OCI-LY7 (cell line): ENCODE measurements at places on chromosomes 6 and 20. TPM values are rescaled to one million over a fixed set of nuclear protein-coding genes. Genes with fewer than 3 reads are reported as not detected.

Gene BPIFB1
- not detected in 2 replicates for total RNA-seq

DNA sequence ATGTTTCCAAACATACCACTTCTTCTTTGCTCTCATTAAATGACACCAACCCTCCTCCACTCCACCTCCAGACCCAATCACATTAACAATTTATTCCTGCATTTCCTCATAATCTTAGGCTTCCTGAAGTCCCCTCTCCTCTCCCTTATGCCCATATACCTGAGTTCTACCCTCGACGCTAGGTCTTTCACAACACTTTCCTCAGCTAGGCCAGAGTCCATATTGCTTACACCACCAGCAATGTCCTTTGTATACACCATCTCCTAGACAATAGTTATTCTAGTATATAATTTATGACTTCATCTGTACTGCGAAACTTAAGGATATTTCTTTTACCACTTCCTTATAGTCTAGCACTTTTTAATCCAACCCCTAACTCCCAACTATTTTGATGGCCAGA lies 47.7 kb downstream of the SIM1 start:
- DNase-seq, result no peak

DNA sequence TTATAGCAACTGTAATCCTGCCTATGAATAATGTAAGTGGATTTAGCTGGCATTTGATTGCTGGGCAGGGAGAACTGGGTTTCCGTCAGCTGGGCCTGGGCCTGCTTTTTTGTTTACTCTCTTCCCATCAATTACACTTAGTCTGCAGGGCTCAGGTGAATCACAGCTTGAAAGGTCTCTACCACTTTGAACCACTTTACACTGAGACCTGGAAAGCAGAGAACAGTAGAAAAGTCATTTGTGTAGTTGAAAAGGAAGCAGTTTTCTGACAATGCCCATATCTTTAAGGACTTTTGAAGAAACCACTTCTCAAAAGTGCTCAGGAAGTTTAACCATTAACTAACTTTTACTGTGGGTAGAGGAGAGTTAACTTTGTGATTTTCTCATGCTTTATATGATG lies 315.4 kb upstream of the SASH1 start:
- DNase-seq, result no peak

GRCh38 chr6:124800222-124800621 lies 162.0 kb upstream of the RNF217 start:
- no peak for DNase-seq

Gene EGFL8
- total RNA-seq, result 21.6 and 23.0 TPM in 2 replicates

- no peak for DNase-seq
Observed at GRCh38 chr6:121826156-121826810, 390.8 kb downstream of the GJA1 start.

Gene APOBEC2
- total RNA-seq, result not detected in 2 replicates

DNA sequence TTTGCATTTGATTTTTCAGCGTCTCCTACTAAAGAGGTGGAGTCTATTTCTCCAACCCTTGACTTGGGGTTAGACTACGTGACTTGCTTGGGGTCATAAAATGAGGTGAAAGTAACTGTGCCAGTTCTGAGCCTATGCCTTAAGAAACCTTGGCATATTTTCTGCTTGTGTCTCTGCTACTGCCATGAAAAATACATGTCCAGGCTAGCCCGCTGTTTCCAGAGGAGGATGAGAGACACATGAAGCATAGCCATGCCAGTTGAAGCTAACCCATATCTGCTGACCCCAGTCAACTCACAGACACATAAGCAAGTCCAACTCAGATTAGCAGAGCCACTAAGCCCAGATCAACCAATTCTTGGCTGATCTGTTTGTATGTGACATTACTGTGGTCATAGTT lies 38.7 kb downstream of the SCP2D1 start:
- no peak for DNase-seq

DNA sequence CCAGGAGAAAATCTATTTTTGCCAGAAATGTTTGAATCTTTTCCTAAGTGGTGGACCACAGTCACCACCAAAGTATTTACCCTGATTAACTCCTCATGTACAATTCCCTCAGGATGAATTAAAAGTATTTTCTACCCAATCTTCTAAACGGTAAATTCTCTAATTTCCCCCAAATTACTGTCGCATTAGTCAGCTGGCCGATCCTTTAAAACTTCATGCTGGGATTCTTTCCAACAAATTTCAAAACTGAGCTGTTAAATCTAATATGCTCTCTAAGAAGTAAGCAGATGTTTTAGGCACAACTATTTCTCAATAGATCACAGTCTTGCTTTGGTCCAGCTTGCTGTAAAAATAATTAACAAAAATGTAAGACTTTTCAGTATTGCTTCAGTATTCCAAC lies 447.2 kb downstream of the FRK start:
- no peak for DNase-seq

Gene IL20RA
- total RNA-seq, result not detected in 2 replicates

DNA sequence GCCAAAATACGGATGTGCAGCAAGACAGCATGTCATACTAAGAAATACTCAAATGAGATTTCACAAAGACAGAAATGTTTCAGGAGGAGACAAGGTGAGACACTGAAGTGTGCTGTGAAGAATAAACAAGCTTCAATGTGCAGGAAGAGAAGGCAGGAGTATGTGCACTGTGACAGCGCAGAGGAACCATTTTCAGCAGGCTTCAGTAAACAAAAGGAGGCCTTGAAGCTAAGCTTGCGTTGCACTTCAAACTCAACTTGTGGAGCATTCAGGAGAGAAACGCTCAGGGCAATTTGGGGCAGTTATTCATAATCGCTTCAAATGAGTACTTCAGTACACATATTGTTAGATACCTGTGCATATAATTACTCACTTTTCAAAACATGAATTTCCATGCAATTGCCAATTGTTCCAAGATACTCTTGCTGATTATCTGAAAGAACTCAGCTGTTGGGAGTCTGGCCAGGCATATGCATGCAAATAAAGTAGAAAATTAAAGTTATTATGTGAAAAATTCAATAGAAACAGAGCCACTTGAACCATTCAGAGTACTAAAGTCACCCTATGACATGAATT lies 234.2 kb upstream of the OPRM1 start:
- no peak for DNase-seq

DNA sequence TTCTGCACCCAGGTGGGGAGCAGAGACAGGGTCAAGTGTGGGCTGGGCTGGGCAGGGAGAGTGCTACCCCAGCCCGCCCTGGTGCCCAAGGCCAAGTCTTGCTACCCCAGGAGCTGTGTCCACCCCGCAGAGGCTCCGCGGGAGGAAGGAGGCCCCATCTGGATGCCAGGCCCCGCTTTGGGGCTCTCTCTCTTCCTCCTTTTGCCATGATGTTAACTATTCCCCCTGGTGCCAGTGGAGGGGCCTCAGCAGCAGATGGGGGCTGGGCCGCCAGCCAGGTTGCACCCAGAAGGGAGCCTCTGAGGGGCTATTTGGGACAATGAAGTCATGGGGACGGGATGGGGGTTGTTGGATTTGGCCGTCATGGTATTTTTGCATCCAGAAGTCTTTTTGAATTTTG lies 9.3 kb downstream of the SLC17A9 start:
- DNase-seq, result no peak

DNA sequence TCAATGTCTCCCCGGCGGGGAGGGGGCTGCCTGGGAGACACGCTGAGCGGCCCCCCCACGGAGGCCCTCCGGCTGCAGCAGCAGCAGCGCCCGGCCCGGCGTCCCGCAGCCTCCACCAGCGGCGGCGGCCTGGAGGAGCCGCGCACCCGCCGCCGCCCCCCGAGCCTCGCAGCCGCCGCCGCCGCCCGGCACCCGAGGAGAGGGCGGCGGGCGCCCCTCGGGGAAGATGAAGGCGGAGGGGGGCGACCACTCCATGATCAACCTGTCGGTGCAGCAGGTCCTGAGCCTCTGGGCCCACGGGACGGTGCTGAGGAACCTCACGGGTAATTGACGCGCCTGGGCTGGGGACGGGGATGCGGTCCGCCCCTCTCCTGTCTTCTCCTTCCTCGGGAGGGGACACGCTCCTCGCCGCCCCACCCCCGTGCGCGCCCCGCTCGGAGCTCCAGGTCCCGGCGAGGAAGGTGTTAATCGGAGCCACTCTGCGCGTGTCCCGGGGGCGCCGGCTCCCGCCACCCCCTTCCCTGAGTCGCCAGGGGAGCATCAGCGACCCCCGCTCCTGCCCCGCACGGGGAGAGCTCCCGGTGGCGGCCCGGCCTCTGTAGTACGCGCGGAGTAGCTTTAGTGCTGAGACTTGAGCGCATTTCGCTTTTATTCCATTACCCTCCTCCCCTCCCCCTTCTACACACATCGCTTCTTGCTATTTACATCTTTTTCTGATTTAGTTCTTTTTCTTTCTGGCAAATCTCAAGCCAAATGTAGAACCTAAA lies 686 bp downstream of the TMEM170B start:
- DNase-seq, result peak; percentile 30

DNA sequence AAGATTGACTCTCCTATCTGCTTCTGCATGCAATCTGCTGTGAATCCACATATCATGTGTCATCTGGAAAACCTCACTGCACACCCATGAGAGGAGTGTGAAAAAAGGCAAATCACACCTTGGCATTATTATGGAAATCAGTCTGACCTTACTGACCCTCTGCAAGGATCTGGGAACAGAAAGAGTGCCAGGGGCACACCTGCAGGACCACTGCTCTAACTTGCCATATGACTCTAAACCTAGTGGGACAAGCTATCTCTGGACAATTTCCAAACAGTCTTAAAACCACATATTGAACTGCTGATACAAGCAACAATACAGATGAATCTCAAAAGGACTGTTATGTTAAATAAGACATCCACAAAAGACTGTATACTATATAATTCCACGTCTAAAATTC lies 50.3 kb downstream of the ABHD12 start:
- DNase-seq, result no peak

- no peak for DNase-seq
Observed at GRCh38 chr6:16700202-16700915, 60.9 kb downstream of the ATXN1 start.

DNA sequence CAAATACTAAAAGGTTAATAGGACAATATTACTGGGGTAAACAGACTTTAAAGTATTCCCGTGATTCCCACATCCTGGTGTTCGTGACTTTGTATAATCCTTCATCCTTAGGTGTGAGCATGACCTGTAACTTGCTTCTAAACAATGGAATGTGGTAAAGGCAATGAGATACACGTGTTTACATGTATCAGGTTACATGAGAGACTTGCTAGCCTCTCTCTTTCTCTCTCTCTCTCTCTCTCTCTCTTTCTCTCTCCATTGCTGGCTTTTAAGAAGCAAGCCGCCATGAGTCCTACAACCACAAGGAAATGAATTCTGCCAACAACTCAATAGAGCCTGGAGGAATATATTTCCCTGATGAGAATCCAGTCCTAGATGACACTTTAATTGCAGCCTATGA lies 83.9 kb upstream of the LGSN start:
- no peak for DNase-seq

GRCh38 chr6:107571354-107571753 lies 81.4 kb downstream of the SOBP start:
- DNase-seq, result no peak

Gene SLC35F1
- not detected in 2 replicates for total RNA-seq

DNA sequence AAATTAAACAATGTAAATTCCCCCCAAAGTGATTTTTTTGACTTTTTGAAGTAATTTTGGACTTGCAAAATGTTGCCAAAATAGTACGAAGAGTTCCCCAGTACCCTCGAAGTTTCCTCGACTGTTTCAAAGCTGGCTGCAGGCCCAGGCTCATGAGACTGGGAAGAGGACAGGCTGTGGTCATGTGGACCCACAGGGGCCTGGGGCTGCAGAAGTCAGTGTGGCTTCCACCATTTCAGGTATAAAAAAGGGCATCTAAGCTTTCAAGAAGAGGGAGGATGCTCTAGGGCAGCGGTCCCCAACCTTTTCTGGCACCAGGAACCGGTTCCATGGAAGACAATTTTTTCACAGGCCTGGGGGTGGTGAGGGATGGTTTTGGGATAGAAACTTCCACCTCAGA lies 75.0 kb downstream of the PTPN1 start:
- no peak for DNase-seq

Gene RBM24
- total RNA-seq, result not detected in 2 replicates

Gene RHAG
- total RNA-seq, result not detected in 2 replicates

GRCh38 chr6:17347012-17347411 lies 46.4 kb upstream of the CAP2 start:
- no peak for DNase-seq

DNA sequence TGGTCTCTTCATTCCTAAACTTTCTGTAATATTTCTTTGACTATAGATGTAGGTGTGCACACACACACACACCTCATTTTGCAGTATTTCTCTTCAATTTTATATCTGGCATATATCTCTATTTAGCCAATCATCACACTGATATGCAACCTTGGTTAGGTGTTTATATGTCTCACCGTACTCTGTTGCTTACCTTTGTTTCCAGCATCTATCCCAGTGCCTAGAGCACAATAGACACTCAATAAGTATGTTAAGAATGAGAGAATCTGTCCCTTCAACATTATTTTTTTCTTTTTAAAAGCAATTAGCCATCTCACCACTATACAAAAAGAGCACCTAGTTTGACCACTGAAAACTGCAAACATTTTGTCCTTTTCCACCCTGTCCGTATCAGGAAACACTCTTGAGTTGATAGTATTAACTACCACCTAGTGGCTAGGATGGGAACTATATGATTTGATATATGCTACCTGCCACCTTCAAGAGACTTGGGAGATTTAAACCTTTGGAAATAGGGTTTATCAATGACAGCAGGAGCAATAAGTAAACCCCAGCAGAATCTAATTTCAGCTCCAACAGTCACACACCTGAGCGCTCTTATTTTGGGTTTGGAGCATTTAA lies 48.7 kb upstream of the RSPO3 start:
- DNase-seq, result peak; percentile 21

Gene SAMD3
- total RNA-seq, result not detected in 2 replicates

GRCh38 chr20:1805816-1806215 lies 89.4 kb upstream of the SIRPA start:
- no peak for DNase-seq

Gene UNC5CL
- 0.49 and 0.63 TPM in 2 replicates for total RNA-seq

DNA sequence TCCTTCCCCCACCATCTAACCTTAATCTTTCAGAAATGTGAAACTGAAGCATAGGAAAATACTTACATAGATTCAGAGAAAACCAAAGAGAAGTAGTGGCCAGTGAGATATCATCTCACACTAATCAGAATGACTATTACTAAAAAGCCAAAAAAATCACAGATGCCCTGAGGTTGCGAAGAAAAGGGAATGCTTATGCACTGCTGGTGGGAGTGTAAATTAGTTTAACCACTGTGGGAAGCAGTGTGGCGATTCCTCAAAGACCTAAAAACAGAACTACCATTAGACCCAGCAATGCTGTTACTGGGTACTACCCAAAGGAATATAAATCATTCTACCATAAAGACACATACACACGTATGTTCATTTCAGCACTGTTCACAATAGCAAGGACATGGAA lies 9.2 kb upstream of the PREX1 start:
- no peak for DNase-seq

Gene FKBP1C
- total RNA-seq, result 0.39 TPM in 1 of 2 replicates, not detected in the other

- no peak for DNase-seq
Observed at GRCh38 chr6:109393886-109394281, 11.6 kb upstream of the CD164 start.

- DNase-seq, result no peak
Observed at GRCh38 chr20:8940326-8940725, 128.6 kb upstream of the PLCB4 start.

- DNase-seq, result no peak
Observed at GRCh38 chr6:30348957-30349356, 4.0 kb downstream of the RPP21 start.
